Sigmoid colon (tissue), 7 donors: ENCODE measurements at places on chromosomes 13 and 19. TPM values are rescaled to one million over a fixed set of nuclear protein-coding genes. Genes with fewer than 3 reads are reported as not detected.

GRCh38 chr13:60227158-60227557, 63.4 kb upstream of the DIAPH3 start:
- no peak for DNase-seq

DNA sequence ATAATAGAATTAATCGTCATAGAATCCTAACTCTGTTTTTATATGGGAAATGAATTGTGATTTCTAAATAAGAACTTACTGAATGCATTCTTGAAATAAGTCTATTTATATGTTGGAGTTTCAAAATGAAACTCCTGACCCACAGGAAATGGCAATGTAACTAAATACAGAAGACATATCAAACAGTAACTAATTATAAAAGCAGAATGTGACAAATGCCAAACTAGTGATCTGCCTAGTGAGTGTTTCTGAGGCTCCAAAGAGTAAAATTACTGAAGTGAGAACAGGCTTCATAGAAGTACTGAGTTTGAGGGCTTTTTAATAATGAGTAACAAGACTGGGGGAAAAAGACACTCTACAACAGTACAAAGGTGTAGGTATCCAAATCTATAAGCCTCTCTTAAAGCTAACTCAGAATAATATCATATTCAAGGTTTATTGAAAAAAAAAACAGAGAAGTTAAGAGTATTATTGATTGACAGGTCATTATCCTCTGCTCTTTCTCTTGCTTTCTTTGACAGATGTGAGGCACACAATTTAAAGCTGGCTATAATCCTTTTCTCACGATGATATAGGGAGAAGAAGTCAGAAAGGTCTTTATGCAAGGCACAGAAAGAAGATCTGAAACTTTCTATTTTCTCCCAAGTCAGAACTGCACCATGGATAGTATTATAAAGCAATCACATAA, 17.4 kb upstream of the ATXN8OS start:
- no peak for DNase-seq

DNA sequence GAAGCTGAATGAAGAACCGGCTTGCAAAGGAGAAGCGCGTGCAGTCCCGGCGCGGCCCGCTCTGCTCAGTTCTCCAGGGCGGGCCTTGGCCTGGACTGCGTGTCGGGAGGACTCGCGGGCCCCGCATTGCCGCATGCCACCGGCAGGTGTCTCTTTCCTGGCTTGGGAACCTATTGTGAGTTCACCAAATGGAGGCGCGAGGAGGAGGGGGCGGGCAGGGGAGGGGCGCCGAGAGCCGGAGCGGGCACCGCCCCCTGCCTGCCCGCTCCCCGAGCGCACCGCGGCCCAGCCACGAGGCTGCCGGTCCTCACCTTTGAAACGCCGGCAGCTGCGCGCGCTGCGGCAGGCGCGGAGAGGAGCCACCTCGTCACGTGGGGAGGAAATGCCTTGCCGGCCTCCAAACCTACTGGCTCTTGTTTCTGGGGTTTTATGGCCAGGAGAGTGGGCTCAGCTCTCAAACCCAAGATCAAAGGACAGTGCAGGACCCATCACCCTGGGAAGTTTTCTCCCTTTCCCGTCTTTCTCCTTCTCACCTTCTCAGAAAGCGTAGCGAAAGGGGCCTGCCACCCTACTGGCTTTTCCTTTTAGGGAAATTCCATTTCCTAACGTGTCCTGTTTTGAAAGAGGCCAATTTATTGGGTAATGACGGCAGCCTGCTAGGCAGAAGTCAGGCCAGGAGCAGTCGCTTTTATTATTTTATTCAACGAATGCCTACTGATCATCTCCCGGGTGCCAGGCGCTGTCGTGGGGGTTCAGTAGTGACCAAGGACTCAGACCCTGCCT, 13.8 kb upstream of the UBE2L5 start:
- DNase-seq: peak; percentile 98

- DNase-seq: no peak
These were observed 2.4 kb downstream of the TICAM1 start for GRCh38 chr19:4829001-4829712.

GRCh38 chr13:80145171-80145690, 195.7 kb downstream of the SPRY2 start:
- DNase-seq: no peak

GRCh38 chr19:17718947-17719711, at the start of gene MAP1S:
MAP1S (plus strand) TSS chr19:17719480; CDS start chr19:17719503, 23 bp downstream.
- no peak for DNase-seq

DNA sequence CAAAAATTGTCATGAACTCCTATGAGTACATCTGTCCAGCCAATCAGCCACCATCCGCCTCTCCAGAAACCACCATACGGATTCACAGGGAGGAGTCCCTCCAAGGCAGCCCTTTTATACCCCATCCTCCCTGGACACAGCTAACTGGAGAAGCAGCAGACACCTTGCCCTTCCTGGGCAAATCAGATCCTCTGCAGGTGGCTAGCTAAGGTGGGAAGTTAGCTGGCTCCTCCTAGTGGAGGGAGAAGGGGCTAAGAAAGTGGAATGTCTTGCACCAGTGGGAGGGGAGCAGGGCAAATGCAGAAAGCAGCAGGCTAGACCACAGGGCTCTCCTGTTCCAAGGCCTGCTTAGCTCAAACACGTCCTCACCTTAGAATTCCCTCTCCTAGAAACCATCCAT, 46.2 kb upstream of the UQCRFS1 start:
- no peak for DNase-seq

GRCh38 chr19:596263-596655, 6.6 kb downstream of the HCN2 start:
- no peak for DNase-seq

The YJEFN3 gene
- polyA plus RNA-seq: 14.4 TPM

The C19orf67 gene
- 0.06 TPM for polyA plus RNA-seq
